IMR-90 (cell line): ENCODE measurements at places on chromosomes 1 and 21. TPM values are rescaled to one million over a fixed set of nuclear protein-coding genes. Genes with fewer than 3 reads are reported as not detected.

MXRA8 gene
- total RNA-seq = 92.5 and 97.8 TPM in 2 replicates

NHLH1 gene
- not detected in 2 replicates for total RNA-seq

CTSK gene
- total RNA-seq = 4.7 and 7.7 TPM in 2 replicates

CELA2B gene
- total RNA-seq = not detected in 2 replicates

IL19 gene
- total RNA-seq = not detected in 2 replicates

LEPR gene
- total RNA-seq = 8.8 and 9.2 TPM in 2 replicates
